ENCODE measurements at places on chromosomes 6 and 20.

- DNase-seq: no peak
Observed at GRCh38 chr6:14440215-14440910, 322.8 kb downstream of the CD83 start.

GRCh38 chr6:116396441-116396840 is 25.7 kb downstream of the DSE start:
- no peak for DNase-seq

DNA sequence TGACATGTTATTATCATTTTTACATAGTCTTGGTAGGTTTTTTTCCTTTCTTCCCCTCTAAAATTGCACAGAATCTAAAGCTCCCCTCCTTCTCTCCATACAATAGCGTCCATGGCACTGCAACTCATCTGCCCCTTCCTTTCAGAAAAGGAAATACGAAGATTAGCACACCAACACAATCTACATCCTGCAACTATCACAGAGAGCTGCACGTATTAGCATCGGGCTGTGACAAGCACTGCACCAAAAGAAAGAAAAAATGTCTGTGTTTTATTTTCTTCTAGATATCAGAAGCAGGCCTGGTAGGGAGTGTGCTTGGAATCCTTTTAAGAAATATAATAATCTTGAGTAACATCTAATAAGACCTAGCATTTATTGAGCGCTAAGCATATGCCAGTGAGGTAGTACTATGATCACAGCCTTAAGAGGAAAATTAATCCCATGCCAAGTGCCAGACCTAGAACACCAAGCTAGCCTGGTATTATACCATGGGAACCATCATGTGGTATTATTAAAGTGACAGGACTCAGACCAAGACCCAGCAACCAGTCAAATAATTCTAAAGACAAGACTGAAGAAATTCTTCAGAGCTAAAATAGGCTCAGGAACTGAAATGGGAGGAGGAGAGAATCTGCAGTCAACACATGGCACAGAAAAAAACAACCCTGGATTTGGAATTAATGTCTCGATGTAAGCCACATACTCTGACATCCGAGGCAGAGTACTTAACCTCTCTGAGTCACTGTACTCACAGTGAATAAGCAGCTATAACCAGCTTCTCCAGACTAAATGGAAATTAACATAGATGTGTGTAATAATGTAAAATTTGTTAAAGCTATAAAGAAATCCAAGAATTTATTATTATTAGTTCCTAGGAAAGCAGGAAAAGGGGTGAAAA is 124.3 kb downstream of the IPCEF1 start:
- DNase-seq: no peak

DNA sequence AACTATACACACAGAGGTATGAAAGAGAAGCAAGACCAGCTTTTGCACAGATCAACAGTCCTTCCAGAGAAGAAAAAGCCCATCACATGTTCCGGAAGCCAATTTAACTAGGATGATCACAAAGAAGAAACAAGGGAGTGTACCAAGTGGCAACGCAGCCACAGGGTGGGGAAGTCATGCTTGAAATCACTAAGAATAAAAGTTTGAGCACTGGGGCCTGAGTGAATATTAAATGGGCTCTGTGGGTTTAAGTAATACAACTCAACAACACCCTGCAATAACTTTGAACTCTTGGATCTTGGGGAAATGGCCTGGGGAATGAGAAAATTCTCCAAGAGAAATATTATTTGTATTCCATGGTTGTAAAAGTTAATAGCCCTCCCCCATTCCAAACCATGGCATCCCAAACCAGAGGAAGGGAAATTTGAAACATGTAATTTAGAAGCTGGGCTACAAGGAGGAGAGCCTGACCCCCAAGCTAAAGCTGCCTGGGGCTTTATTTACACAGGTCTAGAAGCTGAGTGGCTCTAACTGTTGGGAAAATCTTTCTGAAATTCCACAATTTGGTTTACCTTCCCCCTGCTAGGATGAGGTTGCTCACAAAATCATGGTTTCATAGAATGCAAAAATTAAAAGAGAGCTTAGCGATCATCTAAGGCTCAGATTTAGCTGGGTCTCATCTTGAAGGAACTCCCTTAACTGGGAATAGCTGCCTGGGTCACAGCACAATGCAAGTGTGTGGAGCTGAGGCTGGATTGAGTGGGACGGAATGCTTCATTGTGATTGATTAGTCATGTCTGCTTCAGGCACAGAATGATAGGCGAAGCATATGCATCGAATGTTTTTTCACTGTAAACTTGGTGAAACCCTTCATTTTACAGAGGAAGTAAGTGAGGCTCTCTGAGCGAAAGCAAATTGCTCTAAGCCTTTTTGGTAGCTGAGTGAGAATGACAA is 143.6 kb downstream of the BMP7 start:
- no peak for DNase-seq

- DNase-seq: no peak
Observed at GRCh38 chr6:118171852-118172251, 264.8 kb downstream of the SLC35F1 start.

GRCh38 chr6:107716688-107717089 is 107.4 kb downstream of the SCML4 start:
- DNase-seq: no peak

- no peak for DNase-seq
Observed at GRCh38 chr20:63293871-63294535, 1.0 kb downstream of the COL20A1 start.

- no peak for DNase-seq
Observed at GRCh38 chr6:169885131-169885530, 133.7 kb downstream of the ERMARD start.

DNA sequence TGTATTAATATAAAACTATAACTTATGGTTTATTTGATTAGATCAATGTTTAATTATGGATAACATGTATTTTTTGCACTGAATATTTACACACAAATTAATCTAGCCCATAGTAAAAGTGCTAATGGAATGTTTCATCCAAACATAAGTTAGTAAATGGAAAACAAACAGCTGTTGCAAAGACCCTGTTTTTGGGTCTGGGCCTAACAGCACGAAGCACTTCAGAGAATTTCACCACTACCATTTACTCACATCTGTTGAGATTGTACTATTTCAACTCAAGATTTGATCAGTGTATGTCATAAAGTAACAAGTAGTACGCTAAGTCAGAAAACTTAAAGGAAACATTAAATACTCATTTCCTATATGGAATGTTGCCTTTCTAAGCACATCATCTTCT is 359.6 kb downstream of the LAMA2 start:
- DNase-seq: no peak

DNA sequence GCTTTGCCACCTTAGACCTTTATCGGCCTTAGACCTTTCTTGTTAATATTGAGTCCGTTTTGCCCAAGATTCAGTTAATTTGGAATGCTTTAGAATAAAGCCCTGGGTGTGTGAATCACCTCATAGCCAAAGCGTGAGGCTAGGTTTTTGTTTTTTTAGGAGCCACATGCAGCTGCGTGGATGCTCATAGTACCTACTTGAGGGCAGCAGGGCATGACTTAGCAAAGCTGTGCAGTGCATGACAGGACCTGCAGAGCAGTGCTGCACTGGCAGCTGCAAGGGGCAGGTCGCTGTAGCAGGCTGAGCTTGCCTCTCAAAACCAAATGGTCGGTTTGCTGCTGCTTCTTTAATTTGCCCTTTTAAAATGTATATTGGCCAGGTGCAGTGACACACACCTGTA is 116.1 kb downstream of the JAG1 start:
- no peak for DNase-seq

DNA sequence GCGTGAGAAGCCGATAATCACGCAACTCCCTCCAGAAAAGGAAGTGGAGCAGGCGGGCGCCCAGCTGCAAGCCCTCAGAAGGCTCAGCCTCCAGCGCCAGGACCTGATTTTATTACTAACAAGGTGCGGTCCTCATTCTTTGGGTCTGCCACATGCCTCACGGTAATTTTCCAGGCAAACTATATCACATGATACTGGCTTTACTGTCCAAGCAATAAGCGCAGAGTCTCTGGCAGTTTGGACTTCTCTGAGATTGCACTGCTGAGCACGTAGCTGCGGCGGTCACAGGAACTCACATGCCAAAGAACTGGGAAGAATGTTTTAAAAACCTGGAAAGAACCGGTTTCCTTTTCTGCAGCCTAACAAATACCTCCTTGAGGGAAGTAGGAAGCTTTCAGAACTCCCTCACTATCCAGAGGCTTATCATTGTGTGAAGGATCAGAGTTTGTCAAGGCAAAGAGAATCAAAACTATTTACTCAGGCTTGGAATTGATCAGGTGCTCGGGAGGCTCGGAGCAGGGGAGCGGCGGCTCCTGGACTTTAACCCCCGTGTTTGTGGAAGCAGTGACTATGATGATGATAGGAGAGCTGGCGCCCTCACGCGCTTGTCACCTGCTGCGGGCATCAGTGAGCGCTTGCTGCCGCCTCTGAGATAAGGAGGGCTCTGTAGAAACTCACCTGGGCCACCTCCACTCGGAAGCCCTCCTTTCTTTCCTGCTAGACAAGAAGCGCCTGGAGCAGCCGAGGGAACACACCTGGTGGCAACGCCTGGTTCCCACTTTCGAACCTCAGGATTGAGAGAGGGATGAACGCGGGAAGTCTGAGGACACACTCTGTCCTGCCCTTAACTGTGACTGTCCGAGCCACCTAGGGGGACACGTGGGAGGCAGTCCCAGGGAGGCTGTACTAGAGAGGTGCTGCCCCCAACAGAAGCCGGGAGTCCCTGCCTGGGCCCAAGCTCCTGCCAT is 27.2 kb upstream of the SYNJ2 start:
- no peak for DNase-seq

DNA sequence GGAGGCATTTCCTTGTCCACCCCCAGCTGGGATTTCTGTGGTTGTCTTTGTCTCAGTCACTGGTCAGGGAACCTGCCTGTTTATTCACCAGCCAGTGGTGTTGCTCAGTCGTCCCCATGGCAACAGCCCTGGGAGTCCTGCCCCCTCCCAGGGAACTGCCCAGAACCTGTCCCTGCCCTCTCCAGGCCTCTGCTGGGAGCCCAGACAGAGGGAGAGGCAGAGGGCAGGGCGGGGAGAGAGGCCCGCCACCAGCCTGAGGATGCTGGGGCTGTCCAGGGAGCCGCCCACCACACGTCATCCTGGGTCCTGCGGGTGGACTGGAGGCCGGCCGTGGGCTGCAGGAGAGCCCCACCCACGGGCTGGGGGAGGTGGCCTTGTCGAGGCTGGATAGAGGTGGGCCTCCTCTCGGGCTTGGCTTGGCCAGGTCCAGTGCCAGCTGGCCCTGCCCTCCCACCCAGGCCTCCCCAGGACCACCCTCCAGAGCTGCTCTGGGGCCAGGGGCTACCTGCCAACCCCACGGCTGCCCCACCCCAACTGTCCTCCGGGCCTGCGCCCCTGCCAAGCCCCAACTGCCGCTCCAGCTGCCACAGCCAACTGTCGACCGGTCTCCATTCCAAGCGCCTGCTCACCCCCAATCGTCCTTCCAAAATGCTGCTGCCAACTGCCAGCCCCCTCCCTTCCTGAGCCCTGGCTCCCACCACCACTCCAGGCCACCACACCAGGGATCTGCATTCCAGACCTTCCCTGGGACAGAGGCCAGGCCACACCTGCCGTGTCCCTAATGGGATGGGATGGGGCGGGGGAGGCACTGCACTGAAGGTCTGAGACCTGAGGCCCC is 4.2 kb upstream of the ZBTB46 start:
- peak; percentile 90 for DNase-seq

DNA sequence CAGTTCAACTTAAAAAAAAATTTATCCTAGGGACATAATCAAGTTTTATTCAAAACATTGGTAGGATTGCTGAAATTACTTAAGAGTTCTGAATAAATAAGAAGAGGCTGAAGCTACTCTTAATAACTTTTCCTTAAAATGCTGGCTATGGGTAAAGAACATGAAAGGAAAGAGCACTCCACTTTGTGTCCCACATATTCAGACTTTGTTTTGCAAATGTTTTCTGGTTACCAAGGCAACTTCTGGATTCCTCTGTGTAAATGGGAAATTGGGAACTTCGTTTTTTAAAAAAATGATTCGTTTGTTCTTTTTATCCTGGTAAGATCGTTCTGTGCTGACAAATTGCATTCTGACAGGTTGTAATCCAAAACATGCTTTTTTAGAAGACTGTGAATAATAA is 115.0 kb downstream of the KIF6 start:
- no peak for DNase-seq

- DNase-seq: no peak
Observed at GRCh38 chr6:7881765-7882500, 28.7 kb downstream of the TXNDC5 start.

- DNase-seq: no peak
Observed at GRCh38 chr6:82894653-82895259, 170.9 kb downstream of the UBE3D start.

GRCh38 chr20:11047559-11047958 is 373.8 kb upstream of the JAG1 start:
- DNase-seq: no peak

Measured in COR-L47 (cell line).